ENCODE measurements at places on chromosomes 5 and 9.
A peak's percentile ranks its signal among the peaks of the same experiment; 100 is the strongest.

- no peak for DNase-seq
Observed at GRCh38 chr5:135986891-135987401, 32.2 kb upstream of the LECT2 start.

DNA sequence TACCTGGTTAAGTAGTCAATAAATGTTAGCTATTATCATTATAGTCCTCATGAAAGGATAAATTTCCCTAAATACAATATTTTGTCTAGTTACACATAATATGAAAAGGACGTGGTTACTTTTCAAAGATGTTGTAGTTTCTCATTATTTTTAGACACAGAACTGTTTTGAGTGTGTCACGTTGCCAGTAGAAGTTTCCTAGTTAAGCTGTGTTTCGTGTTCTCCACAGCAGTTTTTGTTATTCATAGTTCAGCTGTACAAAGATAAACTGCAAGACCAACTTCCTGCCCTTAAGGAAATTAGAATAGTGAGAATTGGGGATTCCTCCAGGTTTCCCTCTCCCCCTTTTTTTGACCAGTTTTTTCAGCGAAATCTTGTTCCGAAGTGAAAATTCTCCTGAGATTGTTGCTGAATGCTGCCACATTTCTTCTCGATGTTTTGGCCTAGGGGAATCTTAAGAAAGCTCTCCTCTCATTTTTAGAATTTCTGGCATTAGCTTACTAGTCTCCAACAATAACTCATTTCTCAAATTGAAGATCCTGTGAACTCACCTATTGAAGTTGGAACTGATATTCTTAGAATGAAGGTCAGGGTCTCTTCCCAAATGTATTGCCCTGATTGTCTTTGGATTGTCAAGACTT is 176.1 kb downstream of the PAM start:
- no peak for DNase-seq

GRCh38 chr9:14661421-14662059 is 31.7 kb downstream of the ZDHHC21 start:
- DNase-seq, result no peak

GRCh38 chr5:97979740-97980139 is 793.7 kb upstream of the RGMB start:
- no peak for DNase-seq

GRCh38 chr5:33229216-33229615 is 211.5 kb upstream of the TARS1 start:
- peak; percentile 37 for DNase-seq

DNA sequence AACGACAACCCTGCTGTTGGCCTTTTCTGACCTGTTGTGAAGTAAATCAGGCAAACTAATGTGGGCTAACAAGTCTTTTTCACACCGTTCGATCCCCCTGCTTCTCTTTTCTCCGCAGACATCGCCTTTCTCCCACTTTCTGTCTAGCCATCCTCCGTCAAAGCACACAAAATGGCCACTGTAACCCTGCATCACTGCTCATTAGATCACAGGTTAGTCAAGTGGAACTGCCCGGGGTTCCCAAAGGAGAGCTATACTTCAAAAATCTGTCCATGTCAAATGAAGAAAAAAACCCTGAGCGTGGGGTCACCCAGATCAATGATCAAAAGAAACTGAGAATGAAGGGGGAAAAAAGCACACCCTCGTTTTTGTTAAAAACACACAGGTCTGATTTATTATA is 212.1 kb downstream of the ARL15 start:
- DNase-seq, result no peak

DNA sequence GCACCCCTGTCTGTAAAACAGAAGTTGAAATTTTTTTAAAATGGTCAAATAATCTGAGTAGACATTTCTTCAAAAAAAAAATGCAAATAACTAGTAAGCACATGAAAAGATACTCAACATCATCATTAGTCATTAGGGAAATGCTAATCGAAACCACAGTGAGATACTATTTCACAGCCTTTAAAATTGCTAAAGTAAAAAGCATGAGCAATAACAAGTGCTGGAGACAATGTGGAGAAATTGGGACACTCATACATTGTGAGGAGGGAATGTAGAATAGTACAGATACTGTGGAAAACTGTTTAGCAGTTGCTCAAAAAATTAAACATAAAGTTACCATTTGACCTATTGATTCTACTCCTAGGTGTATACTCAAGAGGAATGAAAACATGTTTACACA is 58.4 kb upstream of the RUSC2 start:
- DNase-seq, result no peak

DNA sequence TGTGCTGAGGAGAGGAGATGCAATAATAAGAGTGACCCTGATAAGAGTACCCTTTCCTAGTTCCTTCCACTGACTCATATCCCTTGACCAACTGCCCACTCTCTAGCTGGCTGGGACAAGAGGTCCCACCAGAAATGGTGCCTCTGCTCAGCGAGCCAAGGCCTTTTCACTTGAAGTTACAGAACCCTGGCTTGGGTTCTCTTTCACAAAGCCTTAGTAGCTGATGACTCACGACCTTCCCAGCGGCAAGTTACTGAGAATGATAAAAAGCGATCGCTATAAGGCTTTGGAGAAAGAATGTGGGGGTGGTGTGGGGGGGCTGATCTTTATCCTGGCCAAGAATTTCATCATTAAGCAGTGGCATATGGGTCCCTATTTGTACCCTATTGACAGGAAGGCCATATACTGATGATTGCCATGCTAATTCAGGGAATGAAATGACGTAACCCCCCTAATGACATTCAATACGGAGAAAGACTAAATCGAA is 90.3 kb downstream of the FBXO38 start:
- no peak for DNase-seq

DNA sequence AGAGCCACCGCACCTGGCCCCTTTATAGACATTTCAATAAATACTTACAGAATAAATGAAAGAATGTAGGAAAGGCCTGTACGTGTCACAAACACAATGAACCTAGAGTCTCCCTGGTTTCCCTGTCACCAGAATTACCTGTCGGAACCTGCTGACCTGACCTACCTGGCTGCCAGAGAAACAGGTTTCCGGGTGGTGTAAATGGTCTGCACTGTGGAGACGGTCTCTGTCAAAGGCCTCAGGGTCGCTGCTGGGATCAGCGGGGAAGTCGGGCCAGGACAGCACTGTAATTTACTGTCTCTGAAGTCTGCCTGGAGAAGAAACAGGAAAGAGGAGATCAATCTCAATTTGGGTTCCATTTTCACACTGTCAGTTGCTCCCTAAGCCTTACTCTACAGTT is 9.3 kb upstream of the FRRS1L start:
- DNase-seq, result no peak

All from CMK (cell line).